HCT116 (cell line): ENCODE measurements at places on chromosomes 5 and 9.

DNA sequence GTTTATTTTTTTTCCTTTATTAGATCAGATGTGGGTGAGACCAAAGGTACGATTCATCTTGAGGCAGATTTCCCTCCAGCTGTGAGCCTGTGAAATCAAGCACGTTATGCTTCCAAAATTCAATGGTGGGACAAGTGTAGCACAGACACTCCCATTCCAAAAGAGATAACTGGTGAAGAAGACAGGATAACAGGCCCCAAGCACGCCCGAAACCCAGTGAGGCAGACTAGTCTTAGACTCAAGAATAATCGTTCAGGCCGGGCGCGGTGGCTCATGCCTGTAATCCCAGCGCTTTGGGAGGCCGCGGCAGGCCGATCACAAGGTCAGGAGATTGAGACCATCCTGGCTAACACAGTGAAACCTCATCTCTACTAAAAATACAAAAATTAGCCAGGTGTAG is 36.8 kb upstream of the COL5A1 start:
- DNase-seq = no peak

- DNase-seq = no peak
Observed at GRCh38 chr9:95084254-95084934, 233.1 kb downstream of the FANCC start.

DNA sequence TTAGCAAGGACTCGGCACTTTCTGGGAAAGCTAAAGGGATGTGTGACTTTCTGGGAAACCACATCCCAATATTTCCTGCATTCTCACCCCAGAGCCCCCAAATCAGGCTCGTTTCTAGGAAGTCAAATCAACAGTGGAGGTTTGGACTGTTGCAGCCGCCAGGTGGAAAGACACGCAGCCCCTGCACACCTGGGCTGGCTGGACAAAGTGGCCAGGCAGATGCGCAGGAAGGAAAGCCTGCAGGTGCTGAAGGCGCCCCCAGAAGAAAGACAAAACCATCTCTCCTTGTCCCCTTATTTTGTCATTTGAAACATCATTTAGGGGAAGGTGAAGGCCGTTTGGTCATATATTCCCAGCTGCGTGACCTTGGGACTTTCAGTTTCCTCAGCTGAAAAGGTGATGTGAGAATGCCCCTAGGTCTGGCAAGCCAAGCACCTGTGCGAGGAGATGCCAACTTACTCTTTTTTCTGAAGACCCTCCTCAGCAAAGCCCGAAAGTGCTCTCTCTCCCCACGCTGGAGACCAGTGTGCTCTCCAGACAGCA is 97.9 kb upstream of the CPEB4 start:
- DNase-seq = no peak

DNA sequence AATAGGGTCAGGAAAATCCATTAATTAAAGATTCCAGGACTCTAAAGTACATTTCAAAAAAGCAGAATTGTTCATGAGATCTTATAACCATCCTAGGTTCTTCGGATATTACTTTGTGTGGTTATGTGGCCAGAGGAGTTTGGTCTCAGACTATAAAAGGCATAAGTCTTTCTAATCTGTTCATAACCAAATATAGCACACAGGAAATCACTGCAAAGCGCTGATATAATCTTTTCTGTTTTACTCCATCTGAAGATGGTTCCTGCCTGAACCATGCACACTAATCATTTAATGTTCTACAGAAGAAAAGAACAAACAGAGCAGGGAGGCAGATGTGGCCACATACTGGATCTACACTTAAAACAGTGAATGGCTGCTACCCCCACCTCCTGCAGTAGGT is 182.8 kb downstream of the SEMA5A start:
- DNase-seq = no peak

- DNase-seq = no peak
Observed at GRCh38 chr9:81861644-81862043, 66.6 kb upstream of the SPATA31D4 start.
